ENCODE measurements at places on chromosomes 4 and X.

- no peak for DNase-seq
These were observed 330.3 kb downstream of the PPP4R3C start for GRCh38 chrX:27132862-27133261.

- DNase-seq: no peak
These were observed 338.0 kb downstream of the SPOCK3 start for GRCh38 chr4:166896254-166896653.

DNA sequence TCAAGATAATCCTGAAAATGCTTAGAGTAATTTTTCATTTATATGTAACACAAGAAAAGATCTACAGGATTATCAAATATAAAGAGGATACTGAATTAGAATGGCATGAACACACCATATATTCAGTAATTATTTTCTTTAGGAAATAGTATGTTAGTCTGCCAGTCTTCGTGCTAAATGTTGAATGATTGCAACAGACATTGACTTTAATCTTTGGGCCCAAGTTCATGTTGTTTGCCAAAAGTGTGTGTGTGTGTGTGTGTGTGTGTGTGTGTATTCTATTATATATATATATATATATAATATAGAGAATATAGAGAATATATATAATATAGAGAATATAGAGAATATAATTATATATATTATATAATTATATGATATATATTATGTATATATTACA lies 186.6 kb downstream of the TMEM47 start:
- DNase-seq: no peak

DNA sequence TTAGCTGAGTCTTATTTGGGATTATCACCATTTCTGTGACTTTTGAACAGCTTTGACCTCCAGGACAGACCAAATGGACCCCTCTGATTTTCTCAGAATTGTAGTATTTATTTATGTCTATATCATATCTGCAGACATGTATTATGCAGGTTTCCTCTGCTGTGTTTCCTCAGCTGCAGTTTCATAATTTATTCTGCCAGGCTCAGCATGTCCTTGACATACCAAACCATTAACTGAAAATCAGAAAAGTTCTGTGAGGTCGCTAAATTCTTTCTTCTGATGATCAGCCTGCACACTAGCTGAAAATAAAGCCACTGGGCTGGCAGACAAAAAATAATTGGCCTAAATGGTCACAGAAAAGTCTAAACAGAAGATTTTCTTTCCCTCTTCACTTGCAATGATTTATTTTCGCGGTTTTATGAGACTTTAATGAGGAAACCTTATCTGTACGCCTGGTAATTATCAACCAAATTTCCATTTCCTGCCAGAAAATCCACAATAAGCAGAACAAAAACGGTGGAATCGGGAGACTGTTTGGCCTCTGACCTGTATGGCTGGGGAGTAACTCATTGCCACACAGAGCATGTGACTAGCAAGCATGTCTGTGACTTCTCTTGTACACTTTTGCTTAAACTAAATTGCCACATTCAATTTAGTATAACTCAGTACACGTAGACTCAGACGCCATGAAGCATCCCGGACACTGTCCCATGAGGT lies 150.9 kb downstream of the ENPP6 start:
- no peak for DNase-seq

- no peak for DNase-seq
These were observed 30.7 kb downstream of the WFS1 start for GRCh38 chr4:6300359-6300758.

GRCh38 chrX:137482136-137482535 lies 83.8 kb upstream of the ZIC3 start:
- DNase-seq: no peak

DNA sequence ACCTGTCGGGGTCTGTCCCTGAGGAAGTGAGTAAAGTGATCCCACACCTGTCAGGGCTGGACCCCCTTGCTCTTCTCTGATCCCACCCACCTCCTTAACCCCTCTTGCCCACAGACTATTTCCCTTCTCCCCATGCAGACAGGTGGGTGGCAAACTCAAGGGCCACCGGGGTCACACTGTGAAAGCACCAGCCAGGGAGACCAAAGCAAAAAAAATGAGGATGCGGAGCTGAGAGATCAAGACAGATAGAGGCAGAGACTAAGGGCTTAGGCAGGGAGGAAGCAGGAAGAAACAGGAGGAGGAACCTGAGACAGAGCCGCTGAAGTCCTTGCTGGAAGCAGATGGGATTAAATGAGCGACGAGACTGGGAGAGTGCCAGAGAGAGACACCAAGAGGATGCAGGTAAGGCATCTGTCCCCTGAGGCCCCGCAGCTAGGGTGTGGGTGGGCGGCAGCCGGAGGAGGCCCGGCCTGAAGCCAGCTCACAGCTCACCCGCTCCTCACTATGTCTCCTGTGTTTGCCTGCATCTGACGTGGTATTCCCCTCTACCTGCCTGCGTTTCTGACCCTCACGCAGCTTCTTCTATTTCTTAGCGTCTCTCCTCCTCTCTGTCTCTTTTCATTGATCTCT lies 7.2 kb downstream of the TIMM17B start:
- no peak for DNase-seq

GRCh38 chr4:136012220-136012619 lies 1520.1 kb downstream of the PCDH18 start:
- no peak for DNase-seq

- no peak for DNase-seq
These were observed 732 bp downstream of the NLGN4X start for GRCh38 chrX:6227935-6228334.

DNA sequence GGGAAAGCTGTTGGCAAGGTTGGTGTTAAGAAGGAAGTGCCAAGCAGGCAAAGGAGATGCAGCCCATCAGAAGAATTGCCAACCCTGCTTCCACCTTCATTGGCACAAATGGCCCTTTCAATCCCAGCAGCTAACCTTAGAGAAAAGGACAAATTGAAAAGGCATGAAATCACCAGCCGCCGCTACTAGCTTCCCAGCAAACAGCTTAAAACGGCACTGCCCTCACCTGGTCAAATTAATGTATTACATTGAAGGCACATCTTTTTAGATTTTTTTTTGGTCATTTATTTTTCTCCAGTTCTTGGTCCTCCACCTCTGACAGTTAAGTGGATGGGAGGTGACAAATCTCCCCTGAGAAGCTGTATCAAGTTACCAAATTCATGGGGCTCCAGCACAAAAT lies 51.0 kb upstream of the NHSL2 start:
- peak; percentile 21 for DNase-seq

DNA sequence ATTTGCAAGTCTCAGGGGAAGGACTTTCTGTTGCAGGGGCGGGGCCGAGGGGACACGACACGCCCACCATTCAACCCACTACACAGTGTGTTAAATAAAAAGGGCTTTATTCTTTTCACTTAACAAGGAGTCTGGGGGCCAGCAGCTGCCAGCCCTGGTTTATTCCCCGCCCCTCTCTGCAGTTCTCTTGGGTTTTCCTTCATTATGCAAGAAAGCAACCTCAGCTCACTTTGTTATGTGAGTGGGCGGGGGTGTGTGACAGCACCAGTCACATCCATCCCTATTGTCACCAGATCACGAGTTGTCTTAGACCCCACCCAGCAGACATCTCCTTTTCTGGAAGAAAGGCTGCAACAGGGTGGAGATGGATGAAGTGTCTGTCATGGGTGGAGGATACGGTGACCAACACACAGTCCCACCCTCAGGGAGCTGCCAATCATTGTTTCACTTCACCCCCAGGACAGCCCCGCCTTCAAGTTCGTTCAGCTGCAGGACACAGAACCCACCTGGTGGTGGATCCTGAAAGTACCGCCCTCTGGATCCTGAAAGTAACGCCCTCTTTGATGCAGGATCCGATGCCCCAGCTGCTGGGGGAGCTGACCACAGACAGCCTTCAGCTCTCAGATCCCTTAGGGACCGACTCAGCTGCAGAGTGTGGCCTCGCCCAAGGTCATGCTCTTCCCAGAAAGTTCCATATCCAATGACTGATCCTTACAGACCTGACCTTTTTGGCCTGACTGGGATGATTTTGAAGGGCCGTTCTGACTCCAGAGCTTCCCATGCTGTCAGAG lies 79.6 kb downstream of the SMIM20 start:
- peak; percentile 84 for DNase-seq

- DNase-seq: no peak
These were observed 59.3 kb downstream of the AREG start for GRCh38 chr4:74504212-74504611.

DNA sequence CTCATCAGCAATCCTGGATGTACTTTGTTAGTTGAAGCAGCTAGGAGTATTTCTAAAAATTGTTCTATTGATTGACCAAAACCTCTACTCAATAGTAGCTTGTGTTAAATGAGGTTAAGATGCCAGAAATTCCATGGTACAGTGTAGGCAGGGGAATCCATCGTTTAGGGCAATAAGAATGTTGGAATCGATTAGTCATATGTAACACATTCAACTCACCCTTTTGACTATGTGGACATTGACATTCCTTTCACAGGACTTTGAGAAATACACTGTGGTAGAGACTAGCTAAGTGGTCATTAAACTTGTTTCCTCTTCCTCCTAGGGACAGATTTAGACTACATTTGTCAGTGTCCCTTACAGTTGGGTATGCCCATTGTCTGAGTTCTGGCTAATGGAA lies 40.2 kb downstream of the KDM5C start:
- DNase-seq: no peak

DNA sequence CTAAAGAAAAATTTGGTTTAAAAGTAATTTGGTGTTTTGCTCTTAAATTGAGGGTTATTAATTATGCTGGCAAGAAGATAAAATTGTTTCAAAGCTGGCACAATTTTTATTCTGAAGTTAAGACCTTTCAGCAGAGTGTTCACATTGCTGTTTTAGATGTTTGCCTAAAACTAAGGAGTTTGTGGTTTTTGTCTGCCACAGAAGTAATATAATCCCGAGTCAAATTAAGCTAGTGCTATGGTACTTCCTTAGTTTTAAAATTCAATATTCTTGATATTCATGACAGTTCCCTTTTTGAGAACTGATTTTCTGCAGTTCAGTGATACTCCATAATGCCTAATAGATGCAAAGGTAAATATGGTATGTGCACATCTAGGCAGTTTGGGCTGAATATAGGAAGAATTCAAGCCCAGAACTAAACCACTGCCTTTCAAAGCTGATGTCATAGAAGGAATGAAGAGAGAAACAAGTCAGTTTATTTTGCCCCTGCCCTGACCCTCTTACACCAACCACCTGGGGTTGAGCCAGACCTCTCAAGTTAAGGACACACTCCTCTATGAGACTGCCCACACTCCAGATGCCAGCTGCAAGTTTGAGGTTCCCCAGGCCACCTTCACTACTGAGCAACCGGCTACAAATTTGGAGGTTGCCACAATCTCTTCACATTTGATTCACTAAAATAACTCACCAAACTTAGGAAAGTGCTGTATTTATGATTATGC lies 32.1 kb upstream of the VEGFC start:
- DNase-seq: no peak

- DNase-seq: no peak
These were observed 101.9 kb downstream of the CEP135 start for GRCh38 chr4:56050625-56051024.

DNA sequence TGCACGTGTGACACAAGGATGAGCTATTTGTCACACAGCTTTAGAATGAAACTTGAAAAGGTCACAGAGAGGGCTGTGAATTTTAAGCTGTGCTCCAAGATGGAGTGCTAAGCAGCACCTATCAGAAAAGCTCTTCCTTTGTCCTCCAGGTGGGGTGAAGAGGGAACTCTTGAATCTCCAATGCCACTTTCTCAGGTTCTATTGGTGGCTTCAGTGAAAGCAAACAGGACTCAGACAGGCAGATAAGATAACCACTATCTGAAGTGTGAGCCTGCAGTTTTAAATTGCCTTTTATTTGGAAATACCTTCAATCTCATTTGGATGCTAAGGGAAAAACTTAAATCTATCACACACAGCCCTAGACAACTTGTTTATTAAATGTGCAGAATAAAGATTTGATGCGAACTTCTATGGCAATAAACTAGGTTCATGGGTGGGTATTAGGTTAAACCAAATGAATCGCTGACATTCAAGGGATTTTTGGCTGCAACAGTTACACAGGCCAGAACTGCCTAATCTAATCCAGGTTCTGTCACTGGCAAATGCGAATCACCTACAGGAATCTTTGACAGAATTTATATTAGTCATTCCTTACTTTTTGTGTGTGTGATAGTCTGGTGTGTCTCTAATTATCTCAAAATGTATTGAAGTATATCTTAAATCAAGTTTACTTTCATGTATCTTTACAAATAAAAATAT lies 13.6 kb upstream of the PDGFRA start:
- no peak for DNase-seq

DNA sequence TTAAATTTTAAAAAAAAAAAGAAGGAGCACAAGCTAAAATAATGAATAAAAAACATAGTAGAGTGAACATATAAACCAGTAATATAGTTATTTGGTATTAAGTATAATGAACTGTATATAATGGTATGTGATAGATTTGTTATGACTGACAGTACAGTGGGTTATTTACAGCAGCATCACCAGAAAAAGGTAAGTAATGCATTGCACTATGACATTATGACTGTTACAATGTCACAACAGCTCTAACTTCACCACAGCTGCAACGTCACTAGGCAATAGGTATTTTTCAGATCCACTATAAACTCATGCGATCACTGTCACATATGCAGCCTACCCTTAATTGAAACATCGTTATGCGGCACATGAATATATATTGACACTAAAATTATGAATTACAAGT lies 72.5 kb downstream of the COX7B2 start:
- DNase-seq: no peak

DNA sequence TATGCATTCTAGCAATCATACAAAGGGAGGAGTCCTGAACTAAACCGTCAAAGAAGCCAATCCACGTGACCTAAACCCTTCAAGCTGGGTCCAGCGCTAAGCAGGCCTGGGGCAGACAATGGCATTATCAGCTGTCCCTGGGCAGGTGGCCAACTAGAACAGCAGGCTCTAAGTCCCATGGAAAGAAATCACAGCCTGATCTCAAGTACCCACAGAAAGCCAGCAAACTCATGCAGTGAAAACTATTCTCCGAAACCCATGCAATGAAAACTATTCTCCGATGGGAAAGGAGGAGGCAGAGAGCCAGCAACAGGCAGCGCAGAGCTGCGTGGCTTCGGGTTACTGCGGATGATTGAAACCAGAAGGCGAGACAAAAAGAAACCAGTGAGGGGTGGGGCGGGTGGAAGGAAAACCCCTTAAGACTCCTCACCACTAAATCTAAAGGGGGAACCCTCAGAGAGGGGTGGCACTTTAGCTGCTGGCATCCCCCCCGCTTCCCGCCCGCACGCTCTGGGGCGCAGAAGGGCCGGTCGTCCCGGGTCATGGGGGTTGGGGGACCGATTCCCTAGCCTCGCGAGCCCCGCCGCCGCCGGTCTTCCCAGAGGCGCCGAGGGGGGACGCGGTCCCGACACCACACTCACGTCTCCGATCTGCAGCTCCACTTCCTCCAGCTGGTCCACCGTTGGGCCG lies 567 bp downstream of the C4orf46 start:
- peak; percentile 62 for DNase-seq

GRCh38 chr4:13859423-13859822 lies 231.9 kb upstream of the BOD1L1 start:
- DNase-seq: no peak

DNA sequence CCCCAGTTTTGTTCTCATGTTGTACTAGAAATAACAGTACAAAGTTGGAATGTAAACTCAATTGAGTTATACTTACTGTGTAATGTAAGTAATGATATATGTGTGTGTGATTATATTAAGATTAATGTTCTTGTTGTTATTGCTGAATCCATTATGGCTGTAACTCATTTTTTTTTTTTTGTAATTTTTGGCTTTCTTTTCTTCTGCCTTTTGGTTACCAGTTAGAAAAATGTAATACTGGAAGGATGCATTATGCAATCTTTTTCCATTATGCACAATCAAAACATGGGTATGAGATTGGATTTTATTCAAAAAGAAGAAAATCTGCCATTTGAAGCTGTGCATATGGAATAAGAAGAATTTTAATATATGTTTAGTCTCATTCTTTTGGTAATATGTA lies 34.0 kb downstream of the BANK1 start:
- no peak for DNase-seq
